Mononuclear cell (primary cell): ENCODE measurements at places on chromosomes 7 and 10. TPM values are rescaled to one million over a fixed set of nuclear protein-coding genes. Genes with fewer than 3 reads are reported as not detected.

KNDC1 gene
- 0.94 TPM for total RNA-seq

BMPER gene
- total RNA-seq = 0.21 TPM

RPEL1 gene
- total RNA-seq = not detected

RNF148 gene
- total RNA-seq = not detected

FZD8 gene
- total RNA-seq = 0.94 TPM
